Amniotic epithelial cell (primary cell): ENCODE measurements at places on chromosomes 12 and 14.
A peak's percentile ranks its signal among the peaks of the same experiment; 100 is the strongest.

DNA sequence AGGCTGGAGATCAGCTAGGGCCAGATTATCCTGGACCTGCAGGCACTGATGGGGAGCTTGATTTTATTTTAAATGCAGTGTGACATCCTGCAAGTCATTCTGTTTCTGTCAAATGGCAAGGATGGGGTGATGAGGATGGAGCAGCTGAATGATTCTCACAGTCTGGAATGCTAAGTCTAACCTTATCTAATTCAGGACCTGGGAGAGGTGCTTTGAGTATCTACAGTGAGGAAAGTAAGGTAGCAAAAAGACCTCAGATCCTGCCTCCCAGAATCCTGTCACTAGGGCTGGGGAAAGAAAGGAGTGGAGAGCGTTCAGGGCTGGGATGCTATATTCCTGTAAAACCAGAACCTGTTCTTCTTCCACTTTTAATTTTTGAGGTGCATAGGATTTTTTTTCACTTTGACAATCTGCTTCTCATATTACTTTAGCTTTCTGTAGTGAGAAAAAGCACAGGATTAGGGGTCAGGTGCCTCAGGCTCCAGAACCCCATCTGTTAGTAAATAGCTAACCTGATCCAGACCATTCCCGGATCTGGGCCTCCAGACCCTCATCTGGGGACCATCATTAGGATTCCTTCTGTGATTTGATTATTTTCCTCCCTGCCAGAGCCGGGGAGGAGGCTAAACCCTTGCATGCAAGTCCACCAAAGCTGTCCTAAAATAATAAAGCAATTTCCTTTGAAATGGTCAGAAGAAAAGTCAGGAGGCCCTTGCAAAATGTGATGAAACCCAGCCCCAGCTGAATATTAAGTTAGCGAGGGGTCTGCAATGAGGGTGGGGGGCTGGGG lies 54.7 kb downstream of the ASCL1 start:
- no peak for DNase-seq

DNA sequence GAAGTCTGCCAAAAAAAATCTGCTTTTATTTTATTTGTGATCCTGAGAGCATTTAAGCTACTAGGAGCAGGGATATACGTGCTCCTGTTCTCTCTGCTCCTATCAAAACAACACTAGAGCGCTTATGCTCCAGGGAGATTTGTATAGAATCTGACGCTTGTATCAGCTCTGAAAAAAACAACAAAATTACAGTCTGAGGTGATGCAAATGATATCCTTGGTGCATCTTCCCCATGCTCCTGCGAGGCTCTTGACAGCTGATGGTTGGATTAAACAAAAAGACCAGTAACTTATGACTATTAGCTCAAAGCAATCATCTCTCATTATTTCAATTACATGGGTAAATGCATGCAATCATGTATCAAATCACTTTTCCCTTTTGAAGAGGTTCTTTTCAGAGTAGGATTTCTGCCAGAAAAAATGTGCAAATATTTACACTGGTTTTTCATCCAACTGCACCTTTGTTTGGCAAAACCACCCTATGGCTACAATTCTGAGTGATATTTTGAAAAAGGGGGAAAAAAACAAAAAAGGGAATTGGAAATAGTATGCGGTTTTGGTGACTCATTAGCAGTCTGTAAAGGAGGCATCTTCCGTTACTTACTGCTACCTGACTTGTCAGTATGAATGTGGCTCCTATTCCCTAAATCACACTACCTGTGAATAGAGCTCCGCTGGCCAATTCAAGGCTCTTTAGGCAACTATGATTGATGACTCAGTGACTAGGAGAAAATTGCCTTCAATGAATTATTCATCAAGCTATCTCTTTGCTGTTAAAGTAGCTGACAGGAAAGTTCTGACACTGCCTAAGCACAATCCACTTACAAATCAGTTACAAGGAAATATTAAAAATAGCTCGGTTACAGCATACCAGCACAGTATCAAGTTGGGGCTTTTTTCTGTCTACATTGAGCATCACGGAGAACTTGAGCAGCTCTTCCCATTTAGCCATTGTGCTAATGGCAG lies 450.0 kb downstream of the FOXG1 start:
- no peak for DNase-seq

GRCh38 chr14:94864387-94865195 lies 94.7 kb upstream of the GSC start:
- no peak for DNase-seq

DNA sequence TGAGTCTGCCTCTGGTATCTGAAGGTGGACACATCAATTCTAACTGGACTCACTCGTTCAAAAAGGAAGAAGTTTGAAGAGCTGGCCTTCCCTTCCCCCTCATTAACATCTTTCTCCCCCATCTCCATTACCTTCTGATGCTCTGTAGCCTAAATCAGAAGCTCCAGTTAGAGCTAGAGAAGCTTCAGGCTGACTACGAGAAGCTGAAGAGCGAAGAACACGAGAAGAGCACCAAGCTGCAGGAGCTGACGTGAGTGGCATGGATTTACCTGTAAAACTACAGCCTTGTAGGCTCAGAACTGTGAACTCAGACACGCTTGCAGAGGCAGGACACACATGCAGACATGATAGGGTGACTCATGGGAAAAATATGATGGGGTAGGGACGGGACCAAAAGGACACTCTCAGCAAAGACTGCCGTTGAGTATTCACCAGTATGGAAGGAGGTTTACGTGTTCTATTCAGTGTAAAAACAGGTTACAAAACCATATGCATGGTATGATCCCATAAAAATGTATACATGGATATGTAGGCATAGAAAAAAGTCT lies 14.3 kb upstream of the PIP4K2C start:
- DNase-seq: no peak

GRCh38 chr12:20314328-20314727 lies 54.0 kb upstream of the PDE3A start:
- peak; percentile 14 for DNase-seq
